Activated CD4-positive, alpha-beta T cell treated with anti-CD3 and anti-CD28 coated beads, Interleukin-2, amount 50 U/mL, for 24 hours (primary cell): ENCODE measurements at places on chromosomes 16 and 17.

GRCh38 chr17:57326764-57327163 lies 70.4 kb downstream of the MSI2 start:
- no peak for DNase-seq

DNA sequence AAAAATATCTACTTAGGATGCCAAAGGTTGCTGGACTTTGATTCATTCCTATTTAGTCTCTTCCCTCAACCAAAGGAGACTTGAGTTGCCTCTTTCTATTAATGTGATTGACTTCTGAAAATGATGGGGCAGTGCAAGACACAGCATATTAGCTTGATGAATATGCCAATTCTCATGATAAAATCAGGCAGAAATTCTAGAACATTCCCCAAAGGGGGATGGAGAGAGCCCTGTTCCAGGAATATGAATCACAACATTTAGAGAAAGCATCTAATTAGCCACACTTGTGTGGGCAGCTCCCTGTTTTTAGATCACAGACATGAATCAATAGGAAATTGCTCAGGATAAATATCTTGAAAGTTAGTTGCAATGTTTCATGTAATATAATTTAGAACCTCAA lies 584.0 kb upstream of the CDH8 start:
- DNase-seq: no peak

DNA sequence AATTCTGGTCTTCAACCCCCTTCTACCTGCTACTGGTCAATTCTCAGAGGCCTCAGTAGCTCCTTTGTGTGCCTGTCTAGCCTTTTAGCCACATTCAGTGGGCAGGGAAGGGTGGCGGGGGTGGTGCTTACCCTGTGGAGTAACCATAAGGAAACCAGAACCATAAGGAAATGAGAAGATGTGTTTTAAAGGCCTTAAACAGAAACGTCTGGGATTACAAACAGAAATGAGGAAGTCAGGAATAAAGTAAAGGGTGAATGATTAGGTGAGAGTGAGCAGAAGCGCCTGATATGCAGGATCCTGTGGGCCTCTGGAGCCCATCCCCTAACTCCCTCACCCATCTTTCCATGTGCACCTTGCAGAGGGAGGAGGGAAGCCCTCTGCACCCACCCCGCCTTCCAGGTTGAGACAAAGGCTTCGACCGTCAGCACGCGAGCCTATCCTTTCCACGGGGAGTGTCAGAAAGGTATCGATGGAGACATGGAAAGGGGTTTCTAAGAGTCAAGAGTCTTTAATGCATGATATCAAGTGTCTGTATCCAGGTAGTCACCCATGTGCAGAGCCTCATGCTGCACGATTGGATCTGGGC lies 20.4 kb downstream of the KIAA0513 start:
- no peak for DNase-seq

GRCh38 chr16:2983706-2984136 lies 3.5 kb upstream of the PKMYT1 start:
- DNase-seq: peak; percentile 59

- no peak for DNase-seq
Observed at GRCh38 chr17:51322390-51323029, 62.2 kb downstream of the UTP18 start.

DNA sequence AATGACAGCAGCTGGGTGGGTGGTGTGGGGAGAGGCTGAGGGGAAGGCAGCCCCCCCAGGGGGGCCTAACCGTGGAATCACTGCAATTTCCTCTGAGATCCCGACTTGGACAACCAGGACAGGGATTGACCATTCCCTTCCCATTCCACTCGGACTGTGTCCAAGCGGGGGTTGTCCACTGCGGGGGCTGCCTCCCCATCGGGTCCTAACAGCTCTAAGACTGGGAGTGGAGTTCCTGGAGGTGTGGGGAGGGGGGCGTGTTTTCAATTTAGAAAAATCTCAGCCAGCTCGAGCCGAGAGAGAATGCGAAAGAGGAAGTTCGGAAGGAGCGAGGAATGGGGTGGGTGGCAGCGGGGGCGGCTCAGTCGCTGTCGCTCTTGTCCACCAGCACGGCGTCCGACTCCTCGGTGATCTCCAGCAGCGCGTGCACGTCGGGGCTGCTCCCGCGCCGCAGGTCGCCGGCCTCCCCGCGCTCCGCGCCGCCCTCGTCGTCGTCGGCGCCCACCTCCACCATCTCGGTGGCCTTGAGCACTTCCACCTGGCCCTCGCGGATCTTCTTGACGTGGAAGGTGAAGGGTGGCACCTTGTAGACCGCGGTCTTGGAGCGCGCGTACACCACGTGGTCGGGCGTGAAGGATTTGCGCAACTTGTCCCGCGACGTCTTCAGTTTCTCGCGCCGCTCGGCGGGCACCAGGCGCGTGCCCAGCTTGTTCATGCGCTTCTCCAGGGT lies 16.2 kb upstream of the STAT3 start:
- no peak for DNase-seq

GRCh38 chr16:7372095-7372494 lies 39.5 kb downstream of the RBFOX1 start:
- no peak for DNase-seq

- no peak for DNase-seq
Observed at GRCh38 chr17:14044702-14045101, 24.6 kb upstream of the COX10 start.

DNA sequence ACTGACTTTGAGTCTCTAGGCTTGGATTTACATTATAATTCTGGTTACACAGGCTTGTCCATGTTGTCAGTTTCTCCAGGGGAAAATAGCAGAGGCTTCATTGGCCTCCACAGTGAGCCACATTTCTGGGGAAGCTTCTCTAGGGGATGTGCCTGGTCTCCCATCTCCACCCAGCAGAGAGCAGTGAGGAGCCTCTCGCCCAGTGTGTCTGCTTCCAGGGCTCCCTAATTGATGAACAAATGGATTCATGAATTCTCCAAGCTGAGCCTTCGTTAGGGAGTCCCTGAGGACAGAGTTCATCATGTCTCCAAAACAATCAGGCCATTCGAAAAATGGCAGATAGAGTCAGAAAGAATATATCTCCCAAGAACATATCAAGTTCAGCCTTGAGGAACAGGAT lies 162.4 kb upstream of the TOX3 start:
- DNase-seq: no peak

DNA sequence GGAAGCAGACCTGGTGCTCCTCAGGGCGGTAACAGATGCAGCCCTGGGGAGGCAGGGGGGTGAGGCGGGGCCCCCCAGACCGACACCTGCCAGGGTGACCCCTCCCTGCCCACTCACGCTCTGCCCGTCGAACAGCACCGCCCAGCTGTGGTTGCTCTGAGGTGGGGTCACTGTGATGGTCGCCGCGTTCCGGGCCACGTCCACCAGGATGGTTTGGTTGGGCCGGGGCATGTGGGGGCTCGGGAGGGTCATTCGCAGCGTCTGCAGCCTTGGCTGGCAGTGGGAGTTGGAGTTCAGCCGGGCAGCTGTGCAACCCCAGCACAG lies 692 bp downstream of the BRICD5 start:
- DNase-seq: no peak

GRCh38 chr17:57133486-57133885 lies 48.4 kb downstream of the AKAP1 start:
- DNase-seq: no peak

DNA sequence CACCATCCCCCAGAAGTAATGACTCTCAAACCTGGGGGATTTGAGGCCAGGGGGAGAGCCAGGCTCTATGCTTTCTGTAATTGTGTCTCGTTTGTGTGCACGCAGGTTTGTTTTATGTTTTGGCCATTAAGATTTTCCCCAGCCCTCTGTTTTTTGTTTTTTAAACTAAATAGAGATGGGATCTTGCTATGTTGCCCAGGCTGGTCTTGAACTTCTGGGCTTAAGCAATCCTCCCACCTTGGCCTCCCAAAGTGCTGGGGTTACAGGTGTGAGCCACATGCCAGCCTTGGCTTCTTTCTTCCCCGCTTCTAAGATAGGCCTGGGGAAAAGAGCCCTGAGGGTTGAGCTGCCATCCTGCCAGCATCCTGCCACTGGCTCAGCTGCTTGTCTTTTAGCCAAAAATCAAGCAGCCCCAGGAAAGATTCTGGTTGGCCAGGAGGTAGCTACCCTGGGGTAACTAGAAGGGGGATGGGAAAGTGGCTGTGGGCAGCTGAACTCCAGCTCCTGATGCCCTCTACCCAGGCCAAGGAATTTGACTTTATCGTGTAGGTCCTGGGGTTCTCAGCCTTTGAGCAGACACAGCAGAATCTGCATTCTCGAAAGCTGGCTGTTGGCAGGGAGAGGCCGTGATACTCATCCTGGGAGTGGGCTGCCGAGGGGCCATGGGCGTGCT lies 18.4 kb downstream of the KDM8 start:
- DNase-seq: no peak

GRCh38 chr17:51764387-51764971 lies 394.0 kb downstream of the CA10 start:
- peak; percentile 3 for DNase-seq

DNA sequence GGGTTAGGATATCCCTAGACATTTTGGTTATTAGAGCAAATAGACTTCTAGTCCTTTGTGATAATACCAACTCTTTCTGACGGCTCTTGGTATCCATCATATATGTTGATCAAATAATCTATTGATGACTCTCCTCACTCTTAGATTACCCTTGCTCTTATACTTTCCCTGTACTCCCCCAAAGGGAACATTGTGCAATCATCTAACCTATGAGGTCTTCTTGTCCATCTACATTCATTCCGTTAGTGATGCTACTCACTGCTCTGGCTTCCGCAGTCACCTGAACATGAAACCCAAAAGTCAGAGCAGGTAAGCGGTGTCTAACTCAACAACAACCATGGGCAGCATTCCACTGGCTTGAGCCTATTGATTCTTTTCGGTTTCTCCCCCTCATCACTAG lies 223.7 kb upstream of the SALL1 start:
- DNase-seq: no peak

DNA sequence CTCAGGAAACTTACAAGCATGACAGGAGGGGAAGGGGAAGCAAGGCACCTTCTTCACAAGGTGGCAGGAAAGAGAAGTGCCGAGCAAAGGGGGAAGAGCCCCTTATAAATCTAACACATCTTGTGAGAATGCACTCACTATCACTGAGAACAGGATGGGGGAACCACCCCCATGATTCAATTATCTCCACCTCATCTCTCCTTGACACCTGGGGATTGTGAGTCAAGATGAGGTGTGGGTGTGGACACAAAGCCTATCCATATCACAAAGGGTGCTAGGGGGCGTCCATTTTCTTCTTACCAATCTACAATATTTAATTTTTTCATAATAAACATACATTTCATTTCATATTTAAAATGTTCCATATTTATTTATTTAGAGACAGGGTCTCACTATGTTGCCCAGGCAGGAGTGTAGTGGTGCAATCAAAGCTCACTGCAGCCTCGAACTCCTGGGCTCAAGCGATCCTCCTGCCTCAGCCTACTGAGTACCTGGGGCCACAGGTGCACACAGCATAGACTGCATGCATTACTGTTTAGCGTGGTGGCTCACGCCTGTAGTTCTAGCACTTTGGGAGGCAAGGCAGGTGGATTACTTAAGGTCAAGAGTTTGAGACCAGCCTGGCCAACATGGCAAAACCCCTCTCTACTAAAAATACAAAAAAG lies 26.5 kb upstream of the FAAP100 start:
- no peak for DNase-seq

GRCh38 chr16:75703306-75703705 lies 2.0 kb upstream of the DUXB start:
- DNase-seq: no peak

DNA sequence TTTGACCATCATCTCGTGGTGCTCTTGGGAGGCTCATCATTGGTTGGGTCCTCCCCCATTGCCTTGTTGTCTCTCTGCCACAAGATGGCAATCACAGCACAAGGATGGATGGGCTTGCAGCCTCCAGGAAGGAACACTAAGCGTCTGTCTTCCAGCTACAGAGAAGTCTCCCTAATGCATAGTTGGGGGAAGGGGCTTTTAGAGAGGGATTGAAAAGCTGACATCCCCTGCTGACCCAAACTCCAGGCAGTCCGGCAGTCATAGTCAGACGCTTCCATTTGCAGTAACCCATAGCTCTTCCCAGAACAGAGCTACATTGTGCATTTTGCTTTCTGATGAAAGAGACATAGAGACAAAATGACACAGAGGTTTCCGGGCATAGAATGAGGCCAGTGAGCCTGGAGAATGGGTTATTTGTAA lies 111.4 kb downstream of the UTP18 start:
- peak; percentile 44 for DNase-seq
